Prostate gland (tissue), 2 donors: ENCODE measurements at places on chromosomes 3 and 15. TPM values are rescaled to one million over a fixed set of nuclear protein-coding genes. Genes with fewer than 3 reads are reported as not detected.

Gene KBTBD13
- not detected for total RNA-seq

- no peaks in the 10 kb centered on the region for H3K36me3 ChIP-seq
- H3K4me1 ChIP-seq = no peaks in the 10 kb centered on the region
- no peak overlapping the region for H3K27ac ChIP-seq
- no peak overlapping the region for H3K4me3 ChIP-seq
These were observed 50.5 kb upstream of the MINAR1 start for GRCh38 chr15:79381593-79381992.

- no peak for DNase-seq
- H3K4me1 ChIP-seq = no peaks in the 10 kb centered on the region
- H3K27ac ChIP-seq = no peak overlapping the region
- no peaks in the 10 kb centered on the region for H3K27me3 ChIP-seq
- H3K4me3 ChIP-seq = no peak overlapping the region
- no peaks in the 10 kb centered on the region for H3K36me3 ChIP-seq
These were observed 5.8 kb upstream of the HEG1 start for GRCh38 chr3:125061646-125062045.

- no peak overlapping the region for H3K4me3 ChIP-seq
- H3K4me1 ChIP-seq = no peaks in the 10 kb centered on the region
- H3K27ac ChIP-seq = no peak overlapping the region
- H3K27me3 ChIP-seq = no peaks in the 10 kb centered on the region
- no peak for DNase-seq
These were observed 44.6 kb downstream of the NR2C2 start for GRCh38 chr3:14991818-14992612.

DNA sequence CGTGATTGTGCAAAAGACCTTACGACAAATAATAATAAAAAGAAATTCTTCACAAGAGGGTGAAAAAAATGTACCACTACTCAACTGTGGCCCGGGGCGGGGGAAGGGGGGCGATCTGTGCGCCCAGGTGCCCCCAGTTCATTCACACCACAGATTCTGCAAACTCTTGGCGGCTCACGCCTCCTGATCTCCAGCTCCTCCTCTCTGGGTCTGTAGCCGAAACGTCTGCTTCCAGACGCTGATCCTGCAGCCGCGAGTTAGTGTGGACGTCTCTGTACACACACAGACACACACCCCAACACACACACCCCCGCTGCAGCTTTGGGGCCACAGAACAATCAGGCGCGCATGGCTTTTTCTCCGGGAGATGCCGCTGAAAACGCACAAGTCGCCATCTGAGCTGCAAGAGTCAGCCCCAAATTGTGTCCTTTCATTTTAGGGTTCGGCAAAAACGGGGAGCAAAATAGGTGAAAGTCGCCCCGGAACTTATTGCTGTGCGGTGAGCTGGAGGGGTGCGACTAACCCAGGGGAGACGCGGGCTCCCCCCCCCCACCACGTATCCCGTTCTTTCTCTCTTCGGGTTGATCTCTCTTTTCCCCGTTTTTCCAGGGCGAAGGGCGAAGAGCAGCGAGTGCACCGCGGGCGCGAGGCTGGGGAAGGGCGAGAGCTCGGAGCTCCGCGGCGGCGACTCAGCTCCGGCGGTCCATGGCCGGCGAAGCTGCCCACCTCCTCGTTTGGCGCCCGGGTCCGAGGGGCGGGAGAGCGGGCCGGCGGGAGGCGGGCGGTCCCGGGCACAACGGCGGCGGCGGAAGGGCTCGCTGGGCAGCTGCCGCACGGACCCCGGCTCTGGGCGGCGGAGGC lies 505 bp upstream of the WNT5A start:
- DNase-seq = no peak
- peak overlapping the region; percentile 58 for H3K4me3 ChIP-seq
- peaks cover 3% of the 10 kb centered on the region for H3K4me1 ChIP-seq

- H3K4me3 ChIP-seq = no peak overlapping the region
- H3K36me3 ChIP-seq = no peaks in the 10 kb centered on the region
- H3K27me3 ChIP-seq = no peaks in the 10 kb centered on the region
- no peaks in the 10 kb centered on the region for H3K4me1 ChIP-seq
- no peak overlapping the region for H3K27ac ChIP-seq
These were observed 254.2 kb downstream of the GAP43 start for GRCh38 chr3:115877615-115877899.
